ENCODE measurements at places on chromosomes 4 and X.

DNA sequence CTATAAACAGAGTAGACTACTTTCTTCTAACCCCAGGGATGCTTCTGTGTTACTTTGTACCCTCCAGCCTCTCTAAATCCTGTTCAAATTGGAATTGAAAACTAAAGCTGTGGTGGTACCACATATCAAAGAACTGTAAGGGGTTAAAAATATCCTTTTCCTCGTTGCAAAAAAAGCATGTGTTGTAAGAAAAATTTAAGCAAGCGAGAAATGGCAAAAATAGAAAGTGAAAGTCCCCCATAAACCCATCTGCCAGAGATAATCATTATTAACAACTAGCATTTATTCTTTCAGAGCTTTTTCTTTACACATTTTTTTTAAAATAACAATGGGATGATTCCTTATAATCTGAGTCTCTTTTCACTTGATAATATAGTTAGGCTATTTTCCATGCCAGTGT is 40.6 kb downstream of the TMEM164 start:
- no peak for DNase-seq

- no peak for DNase-seq
Observed at GRCh38 chrX:65686236-65686635, 18.8 kb downstream of the MSN start.

GRCh38 chr4:24224446-24224845 is 334.6 kb upstream of the PPARGC1A start:
- no peak for DNase-seq

DNA sequence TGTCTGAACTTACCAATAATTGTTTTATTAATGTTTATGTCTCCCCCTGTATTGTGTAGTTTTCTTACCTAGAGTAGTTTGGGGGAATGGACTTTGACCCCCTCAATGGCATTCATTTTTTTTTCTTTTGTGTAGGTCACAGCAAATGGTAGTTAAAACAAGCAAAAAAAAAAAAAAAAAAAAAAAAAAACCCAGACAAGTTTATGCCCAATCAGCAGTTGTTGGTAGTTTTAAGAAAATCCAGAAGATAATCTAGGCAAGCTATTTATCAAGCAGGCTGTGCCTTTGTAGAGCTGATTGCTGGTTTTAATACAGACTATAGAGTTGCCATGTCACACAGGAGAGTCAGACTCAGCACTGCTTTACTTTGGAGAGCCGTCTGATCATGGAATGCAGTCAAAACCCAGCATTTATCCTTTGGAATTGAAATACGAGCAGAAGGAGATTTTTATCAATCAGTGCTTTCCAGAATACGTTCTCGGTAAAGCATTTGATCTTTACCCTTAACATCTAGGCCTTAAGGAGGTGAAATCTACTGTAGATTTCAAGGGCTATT is 16.6 kb downstream of the DCUN1D4 start:
- no peak for DNase-seq

Data from T47D (cell line).